CD4-positive, alpha-beta T cell treated with Interferon gamma for 1 hour (primary cell): ENCODE measurements at places on chromosomes 11 and 22.
A peak's percentile ranks its signal among the peaks of the same experiment; 100 is the strongest.

- no peak for DNase-seq
These were observed 23.6 kb downstream of the SLC25A18 start for GRCh38 chr22:17586831-17587440.

DNA sequence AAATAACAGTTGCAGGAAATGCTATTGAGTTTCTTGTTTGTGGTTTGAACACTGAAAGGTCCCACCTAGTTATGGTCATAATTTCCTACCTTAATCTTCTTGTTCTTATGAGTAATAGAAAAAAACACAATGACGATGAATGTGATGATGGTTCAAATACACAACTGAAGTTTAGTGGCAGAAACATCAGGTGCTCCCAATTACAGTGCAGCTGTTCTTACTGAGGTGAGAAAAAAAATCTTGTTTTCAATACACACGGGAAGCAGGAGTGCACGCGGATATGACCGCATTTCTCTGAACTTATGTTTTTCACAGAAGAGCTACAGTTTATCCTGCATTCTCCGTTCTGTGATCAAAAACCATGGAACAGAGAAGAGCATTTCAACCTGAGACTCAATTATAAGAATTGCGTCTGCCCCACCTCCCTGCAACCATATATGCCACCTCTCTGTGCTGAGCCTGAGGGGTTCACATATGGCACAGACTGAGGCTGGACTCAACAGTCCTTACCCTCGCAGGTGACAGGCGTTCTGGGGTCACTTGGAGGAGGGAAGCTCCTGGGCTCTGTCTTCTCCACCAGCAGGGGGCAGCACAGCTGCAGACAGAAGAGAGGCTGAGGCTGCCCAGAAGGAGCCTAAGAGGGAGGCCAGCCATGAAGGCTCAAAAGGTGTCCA lies 99.7 kb upstream of the IGLL5 start:
- peak; percentile 63 for DNase-seq

DNA sequence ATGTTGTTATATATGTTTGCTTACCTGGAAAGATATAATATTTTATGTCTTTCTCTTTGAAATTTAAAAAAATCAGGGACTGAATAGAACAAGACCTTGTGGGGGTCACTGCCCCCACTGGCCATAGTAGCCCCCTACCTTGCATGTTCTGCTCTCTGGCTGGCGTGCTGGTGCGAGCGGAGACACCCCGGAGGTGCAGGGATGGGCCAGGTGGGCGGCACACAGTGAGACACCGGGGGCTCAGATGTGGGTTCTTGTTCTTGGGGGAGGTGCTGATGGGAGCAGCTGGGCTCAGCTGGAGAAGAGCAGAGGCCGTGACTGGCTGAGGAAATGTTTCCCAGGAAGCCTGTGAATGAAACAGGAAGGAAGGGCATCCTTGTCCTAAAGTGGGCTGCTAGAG lies 20.2 kb downstream of the GAB4 start:
- DNase-seq, result no peak

GRCh38 chr22:24140357-24140756 lies 40.9 kb upstream of the SUSD2 start:
- peak; percentile 36 for DNase-seq

GRCh38 chr11:13923716-13924650 lies 38.5 kb upstream of the SPON1 start:
- DNase-seq, result no peak

- DNase-seq, result no peak
These were observed 37.8 kb upstream of the TH start for GRCh38 chr11:2209370-2209801.

DNA sequence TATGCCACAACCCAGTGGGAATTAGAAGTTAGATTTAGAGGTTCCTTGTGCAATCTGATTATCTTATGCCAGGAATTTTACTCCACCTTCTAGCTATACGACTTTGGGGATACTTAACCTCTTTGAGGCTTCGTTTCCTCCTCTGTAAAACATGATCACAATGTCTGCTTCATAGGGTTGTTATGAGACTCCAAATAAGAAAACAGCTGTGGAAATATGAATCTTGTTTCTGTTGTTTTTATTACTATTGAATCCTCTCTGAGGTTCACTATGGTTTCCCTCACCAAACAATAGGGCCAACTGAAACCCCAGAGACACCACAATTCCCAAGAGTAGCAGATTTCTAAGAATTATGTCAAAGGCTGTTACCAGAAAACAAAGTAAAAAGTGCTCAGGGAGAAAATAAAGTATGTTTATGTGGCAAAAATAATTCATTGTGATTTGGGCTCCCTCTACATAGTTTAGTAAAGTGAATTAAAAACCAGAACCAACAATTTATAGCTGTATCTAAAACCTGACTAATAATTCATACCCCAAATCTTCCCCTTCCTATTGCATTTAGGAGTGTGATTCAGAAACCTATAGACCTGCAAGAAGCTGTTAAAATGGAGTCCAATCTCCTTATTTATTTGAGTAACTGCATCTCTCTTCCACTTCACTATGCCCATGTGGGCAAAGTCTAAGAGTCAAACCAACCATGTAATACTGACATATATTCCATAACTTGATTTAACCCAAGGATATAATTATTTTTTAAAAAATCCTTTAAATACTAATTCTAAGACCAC lies 38.4 kb downstream of the AMBRA1 start:
- no peak for DNase-seq

DNA sequence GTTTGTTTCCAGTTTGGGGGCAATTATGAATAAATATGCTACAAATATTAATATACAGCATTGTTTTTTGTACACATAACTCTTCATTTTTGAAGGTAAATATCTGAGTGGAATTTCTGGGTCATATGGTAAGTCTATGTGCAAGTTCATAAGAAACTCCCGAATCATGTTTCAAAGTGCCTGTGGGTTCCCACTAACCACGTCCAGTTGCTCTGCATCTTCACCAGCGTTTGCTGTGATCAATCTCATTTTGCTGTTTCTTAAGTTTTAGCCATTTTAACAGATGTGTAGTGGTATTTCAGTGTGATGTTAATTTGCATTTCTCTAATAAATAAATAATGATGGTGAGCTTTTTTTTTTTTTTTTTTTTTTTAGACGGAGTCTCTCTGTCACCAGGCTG lies 14.2 kb upstream of the CSRP3 start:
- no peak for DNase-seq

DNA sequence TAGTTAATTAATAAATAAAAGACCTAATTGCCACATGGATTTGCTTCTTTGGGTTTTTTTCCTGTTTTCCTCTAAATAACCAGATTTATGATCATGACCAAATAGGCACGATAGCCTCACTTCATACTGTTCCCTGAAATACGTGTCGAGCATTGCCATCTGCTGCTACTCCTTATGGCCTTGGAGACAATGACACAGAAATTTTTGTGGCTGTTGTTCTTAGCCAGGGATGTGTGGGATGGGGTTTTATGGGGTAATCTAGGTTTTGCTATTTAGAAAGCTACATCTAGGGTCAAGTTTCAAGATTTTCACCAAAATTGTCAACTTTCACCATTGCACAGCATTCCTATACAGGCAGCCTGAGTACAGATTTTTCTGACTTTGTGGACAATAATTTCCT lies 145.2 kb downstream of the DBX1 start:
- no peak for DNase-seq

- no peak for DNase-seq
These were observed 15.2 kb downstream of the KRTAP5-5 start for GRCh38 chr11:1644601-1645356.

DNA sequence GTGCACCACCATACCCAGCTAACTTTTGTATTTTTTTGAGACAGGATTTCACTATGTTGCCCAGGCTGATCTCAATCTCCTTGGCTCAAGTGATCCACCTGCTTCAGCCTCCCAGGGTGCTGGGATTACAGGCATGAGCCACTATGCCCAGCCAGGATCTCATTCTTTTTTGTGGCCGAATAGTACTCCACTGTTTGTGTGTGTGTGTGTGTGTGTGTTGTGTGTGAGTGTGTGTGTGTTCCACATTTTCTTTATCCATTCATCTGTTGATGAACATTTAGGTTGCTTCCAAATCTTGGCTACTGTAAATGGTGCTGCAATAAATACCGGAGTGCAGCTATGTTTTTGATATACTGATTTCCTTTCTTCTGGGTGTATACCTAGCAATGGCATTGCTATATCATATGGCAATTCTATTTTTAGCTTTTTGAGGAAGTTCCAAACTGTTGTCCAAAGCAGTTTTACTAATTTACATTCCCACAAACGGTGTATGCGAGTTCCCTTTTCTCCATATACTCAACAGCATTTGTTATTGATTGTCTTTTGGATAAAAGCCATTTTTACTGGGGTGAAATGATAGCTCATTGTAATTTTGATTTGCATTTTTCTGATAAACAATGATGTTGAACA lies 105.4 kb downstream of the TTC28 start:
- no peak for DNase-seq

GRCh38 chr11:34680206-34680605 lies 59.3 kb downstream of the EHF start:
- DNase-seq, result no peak

- peak; percentile 8 for DNase-seq
These were observed 19.0 kb upstream of the CCDC134 start for GRCh38 chr22:41781507-41781906.

DNA sequence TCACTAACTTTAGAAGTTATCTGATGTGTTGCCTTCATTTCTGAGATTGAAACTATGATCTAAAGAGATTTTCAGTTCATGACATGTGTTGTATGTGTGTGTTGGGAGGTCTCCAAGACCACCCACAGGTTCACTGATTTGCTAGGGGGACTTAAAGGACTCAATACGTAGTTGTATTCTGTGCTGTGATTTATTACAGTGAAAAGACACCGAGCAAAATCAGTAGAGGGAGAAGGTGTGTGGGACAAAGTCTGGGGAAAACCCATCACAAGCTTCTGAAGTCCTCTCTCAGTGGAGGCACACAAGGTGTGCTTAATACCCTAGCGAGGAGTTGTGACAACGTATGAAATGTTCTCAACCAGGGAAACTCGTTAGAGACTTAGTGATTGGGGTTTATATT lies 35.6 kb downstream of the RNF169 start:
- no peak for DNase-seq

- no peak for DNase-seq
These were observed 51.4 kb upstream of the DBX1 start for GRCh38 chr11:20211691-20212090.

DNA sequence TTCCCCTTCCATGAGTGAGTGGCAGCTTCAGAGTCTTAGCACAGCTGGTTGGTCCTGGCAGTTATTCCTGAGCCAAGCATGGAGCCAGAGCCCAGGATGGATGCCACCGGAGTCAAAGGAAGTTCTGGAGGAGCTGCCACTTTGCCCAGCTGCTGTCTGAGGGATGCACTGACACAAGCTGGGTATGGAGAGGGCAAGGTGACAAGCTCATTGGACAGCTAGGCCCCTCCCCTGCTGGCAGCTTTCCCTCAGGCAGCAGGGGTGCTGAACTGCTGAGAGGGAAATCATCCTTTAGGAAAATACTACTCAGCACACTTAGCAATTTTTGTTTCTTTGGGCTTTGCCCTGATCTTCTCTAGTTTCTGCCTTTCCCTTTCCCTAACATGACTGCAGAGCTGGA lies 99.3 kb upstream of the SESN3 start:
- DNase-seq, result no peak

DNA sequence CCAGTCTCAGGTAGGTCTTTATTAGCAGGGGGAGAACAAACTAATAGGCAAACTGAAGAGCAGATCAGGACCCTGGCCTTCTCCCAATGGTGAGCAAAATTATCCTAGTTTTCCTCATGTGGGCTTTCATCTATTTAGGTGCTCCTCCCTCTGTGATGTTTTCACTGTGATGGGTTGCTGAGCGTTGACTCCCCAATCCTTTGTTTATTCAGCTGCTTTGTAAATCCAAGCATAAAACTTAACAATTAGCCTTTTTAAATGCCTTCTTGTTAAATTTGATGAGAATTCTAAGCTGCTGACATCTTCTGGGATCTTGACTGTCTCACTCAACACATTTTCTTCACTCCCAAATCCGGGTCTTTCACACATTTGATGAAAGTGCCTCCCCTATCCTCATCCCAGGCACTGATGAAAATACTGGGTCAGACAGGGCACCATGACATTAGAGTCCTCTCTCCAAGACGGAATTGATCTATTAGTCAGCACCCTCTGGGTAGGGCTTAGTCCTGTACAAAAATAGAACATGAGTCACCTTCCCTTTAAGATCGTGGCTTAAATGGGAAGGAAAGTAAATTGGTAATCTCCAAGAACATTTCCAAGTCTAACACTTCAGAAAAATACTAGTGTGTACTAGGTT lies 199.3 kb upstream of the ISX start:
- no peak for DNase-seq

- DNase-seq, result no peak
These were observed 29.5 kb downstream of the TMEM123 start for GRCh38 chr11:102422817-102423712.

DNA sequence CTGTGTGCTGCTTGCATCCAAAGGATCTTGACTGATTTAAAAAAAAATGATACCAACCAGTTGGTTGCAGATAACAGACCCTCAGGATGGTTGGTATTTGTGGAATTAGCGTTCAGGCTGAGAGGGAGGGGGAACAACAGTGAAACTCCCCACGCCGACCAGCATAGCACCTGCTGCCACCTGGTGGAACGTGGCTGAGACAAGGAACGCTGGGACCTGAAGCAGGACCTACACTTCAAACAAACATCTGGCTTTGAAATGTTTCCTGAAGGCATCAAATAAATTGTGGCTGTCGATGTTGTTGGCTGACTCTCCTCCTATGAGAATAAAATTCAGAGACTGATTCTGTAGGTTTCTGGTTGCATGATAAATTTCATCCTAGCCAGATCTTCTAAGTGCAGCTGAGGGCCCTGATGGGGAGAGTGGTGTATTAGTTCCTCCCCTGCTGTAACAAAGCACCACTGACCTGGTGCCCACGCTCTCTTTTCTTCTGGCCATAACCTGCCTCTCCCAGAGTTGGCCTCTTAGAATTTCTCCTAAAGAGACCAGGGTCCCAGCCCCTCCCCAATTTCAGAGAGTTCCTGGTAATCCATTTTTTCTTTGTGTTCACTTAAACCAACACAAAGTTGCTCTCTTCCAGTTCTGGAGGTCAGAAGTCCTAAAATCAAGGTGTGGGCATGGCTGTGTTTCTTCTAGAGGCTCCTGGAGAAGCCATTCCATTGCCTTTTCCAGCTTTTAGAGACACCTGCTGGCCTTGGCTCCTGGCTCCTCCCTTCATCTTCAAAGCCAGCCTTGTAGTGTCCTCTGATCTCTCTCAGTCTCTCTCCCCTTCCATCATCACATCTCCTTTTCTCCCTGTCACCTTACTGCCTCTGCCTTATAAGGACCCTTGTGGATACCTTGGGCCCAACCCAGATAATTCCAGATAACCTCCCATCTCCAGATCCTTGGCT lies 17.3 kb downstream of the APOL2 start:
- DNase-seq, result peak; percentile 41

GRCh38 chr11:96145163-96145585 lies 197.8 kb downstream of the MAML2 start:
- no peak for DNase-seq

GRCh38 chr11:59285716-59286260 lies 72.9 kb upstream of the OR5AN1 start:
- no peak for DNase-seq
